ENCODE measurements at places on chromosomes 13 and 19.
A peak's percentile ranks its signal among the peaks of the same experiment; 100 is the strongest.

GRCh38 chr19:7483720-7484201 is 5.1 kb downstream of the PEX11G start:
- DNase-seq = no peak

- no peak for DNase-seq
Observed at GRCh38 chr13:37503287-37503686, 95.3 kb downstream of the POSTN start.

DNA sequence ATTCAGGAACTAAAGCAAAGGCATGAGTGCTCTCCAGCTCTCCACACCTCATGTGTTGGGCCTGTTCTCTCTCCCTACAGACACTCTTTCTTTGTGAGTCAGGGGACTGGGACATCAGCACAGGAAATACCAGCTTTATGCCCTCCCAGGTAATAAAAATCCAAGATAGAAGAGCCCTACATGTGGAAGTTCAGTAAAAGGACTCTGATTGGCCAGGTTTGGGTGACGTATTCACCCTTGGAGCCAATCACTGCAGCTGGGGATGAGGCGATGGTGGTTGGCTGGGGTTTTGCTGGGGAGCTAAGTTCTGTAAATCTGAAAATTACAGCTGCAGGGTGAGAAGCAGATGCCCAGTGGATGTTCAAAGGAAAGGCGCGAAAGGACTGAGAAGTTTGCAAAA is 32.5 kb downstream of the CCDC70 start:
- no peak for DNase-seq

DNA sequence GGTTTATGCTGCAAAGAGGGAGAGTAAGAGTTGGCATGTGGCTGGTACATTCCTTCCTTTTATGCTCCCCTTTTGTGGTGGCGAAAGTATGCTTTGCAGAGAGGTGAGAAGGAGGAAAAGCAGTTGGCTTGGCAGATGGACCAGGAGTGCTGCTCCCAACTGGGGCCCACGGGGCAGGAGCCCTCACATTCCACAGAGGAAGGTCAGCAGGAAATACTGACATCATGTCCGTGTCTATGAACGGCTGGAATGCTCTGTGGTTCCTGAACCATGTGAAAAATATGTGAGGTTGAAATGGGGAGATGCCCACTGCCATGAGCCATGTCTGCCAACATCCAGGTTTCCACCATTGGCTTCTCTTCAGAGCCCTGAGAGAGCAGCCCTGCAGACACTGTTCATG is 33.3 kb upstream of the GAS6 start:
- DNase-seq = peak; percentile 99

GRCh38 chr13:32553720-32554119 is 15.1 kb upstream of the N4BP2L2 start:
- no peak for DNase-seq

DNA sequence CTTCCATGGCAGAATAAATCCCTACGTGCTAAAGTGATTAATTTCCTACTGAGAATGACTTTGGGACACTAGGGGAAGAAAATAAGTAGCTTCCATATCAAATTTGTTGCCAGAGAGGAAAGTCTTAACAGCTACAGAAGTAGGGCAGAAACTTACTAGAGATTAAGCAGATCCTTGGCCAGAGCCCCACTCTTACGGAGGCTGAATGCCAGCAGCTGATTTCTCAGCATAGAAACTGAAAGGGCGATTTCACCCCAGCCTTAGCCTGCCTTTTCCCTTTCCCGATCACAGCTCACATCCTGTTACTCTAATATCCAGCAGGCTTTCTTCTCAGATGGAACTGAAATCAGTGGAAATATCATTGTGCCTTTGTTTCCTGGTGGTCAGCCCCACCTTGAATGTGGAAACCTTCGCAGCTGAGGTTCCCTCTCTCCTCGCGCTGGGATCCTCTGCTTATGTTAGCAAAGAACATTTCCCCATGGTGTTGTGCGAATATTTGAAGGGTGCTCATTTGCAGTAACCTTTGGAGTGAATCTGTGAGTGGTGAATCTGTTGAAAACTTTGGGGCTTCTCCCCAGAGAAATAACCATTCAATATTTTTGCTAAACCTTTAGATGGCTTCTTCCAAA is 8.4 kb downstream of the FAM124A start:
- DNase-seq = no peak

DNA sequence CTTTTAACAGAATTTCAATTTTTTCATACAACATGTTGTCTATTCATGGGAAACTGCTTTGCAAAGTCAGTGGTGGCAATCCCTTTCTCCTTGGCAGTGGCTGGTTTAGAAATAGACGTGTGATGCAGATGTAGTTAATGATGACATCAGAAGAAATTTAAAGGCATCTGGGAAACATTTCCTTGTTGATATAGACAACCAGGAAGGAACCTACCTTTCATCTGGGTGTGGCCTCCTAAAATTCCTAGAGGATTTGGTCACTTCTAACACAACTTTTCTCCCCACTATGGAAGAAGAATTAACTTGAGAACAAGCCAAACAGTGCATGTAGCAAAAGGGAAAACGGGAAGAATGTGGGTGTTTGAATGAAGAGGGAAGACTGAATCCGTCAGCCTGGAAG is 102.8 kb downstream of the EFNB2 start:
- DNase-seq = peak; percentile 25

GRCh38 chr19:15198951-15199660 is 1.7 kb downstream of the NOTCH3 start:
- no peak for DNase-seq

- DNase-seq = no peak
Observed at GRCh38 chr19:18422530-18423191, 3.5 kb downstream of the SSBP4 start.

DNA sequence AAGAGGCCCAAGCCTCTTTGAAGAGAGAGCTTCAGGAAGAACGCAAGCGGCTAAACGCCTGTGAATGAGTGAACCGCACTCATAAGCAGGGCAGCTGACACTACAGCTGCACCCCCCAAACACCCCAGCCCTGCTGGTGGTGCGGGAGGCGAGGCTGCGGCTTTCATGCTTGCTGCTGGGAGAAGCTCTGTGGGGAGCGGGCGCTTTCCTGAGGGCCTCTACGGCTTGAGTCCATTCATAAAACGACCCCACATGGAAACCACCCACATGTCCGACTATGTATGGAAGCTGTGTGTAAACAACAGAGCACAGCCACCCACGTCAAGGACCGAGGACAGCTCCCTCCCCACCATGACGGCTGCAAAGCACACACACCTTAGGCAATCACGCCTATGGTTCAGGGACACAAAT is 5.5 kb downstream of the AP3D1 start:
- no peak for DNase-seq

DNA sequence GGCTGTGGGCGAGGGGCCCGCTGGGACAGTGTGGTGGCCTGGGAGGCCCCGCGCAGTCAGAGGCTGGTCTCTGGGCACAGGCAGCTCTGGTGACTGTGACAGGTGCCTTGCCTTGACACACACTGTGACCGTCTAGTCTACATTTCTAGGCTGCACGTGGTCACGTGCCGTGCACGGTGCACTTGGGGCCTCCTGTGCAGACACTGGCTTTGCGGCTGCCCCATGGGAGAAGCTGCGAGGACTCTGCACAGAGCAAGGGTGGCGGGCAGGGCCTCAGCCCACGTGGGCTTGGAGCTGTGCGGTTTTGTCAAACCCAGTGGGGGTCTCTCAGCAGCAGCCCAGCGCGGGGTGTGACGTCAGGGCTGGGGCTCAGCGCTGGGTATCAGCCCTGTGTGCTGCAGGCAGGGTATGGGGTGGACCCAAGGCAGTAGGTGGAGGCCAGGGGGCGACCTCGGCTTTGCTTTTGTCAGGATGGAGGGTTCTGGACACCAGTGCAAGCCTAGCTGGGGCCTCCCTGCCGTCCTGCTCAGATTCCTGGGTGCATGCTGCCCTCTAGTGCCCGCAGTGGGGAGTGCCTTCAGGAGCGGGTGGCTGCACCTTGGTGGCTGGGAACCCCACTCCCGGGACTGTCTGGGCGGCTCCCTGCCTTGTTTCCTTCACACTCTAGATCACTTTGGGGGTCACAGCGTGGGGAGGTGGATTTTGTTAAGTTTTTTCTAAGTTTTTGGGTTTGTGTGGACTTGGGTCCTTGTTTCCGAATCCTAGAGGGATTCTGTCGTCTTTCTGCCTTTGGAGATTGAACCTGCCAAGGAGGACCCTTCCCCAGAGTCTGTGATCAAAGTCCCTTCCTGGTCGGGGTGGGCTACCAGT is 62.6 kb downstream of the KDM4B start:
- peak; percentile 85 for DNase-seq

DNA sequence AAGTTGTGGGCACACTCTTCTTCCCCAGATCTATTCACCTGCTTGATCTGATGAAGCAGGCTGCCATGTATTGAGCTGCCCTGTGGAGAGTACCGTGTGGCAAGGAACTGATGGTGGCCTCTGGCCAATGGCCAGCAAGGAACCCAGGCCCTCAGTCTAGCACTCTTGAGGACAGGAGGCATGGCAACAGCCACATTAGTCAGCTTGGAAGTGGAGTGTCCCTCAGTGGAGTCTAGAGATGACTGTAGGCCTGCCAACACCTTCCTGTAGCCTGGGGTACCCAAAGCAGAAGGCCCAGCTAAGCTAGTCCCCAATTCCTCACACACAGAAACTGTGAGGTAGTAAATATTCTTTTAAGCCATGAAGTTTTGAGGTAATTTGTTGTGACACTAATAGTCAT is 412.5 kb downstream of the DACH1 start:
- no peak for DNase-seq

- DNase-seq = peak; percentile 57
Observed at GRCh38 chr19:19445911-19446361, 40.5 kb downstream of the GATAD2A start.

DNA sequence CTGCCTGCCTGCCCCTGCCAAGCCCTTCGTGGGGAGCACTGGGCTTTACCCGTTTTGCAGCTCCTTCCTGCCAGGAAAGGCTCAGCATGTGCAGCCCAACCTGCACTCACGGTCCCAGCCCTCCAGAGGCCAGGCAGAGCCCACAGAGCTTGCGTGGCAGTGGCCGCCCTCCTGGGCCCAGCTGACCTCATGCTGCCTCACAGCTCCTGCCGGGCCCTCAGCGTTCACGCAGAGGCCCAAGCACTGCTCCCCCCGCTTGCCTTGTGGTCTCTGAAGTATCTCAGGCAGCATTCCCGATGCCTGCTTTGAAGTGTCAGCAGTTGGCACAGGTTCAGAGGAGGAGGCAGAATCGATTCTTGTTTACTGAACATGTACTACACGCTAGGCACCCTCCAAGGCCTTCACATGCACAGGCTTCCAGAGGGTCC is 32.5 kb downstream of the CAPN12 start:
- peak; percentile 97 for DNase-seq

GRCh38 chr19:46950526-46951170 is 69.0 kb upstream of the NPAS1 start:
- DNase-seq = no peak

GRCh38 chr13:34223984-34224383 is 406.0 kb downstream of the RFC3 start:
- DNase-seq = peak; percentile 6

DNA sequence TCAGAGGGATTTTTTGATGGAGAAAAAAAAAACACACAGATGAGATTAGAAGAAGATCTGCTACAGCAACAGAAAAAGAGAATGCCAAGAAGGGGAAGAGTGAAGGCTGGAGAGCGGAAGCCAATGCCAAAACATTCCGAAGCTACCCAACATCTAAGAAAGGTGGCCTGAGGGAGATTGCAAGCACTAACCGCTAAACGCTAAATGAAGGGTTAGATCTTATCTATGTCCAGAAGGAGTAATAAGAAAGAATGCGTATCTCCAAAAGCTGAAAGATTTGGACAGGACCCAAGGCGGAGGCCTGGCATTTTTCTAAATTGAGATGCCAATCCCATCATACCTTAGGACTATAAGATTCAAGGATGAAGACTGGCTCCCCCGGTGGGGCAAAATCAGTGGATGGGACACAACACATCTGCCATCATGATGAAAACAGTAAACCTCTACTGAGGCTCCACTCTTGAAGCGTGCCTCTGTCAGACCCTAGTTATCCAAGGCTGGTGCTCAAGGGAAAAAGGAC is 15.6 kb upstream of the HMGB1 start:
- no peak for DNase-seq

- no peak for DNase-seq
Observed at GRCh38 chr13:108082481-108082880, 132.9 kb downstream of the LIG4 start.

GRCh38 chr19:15293781-15294491 is 38.4 kb downstream of the BRD4 start:
- DNase-seq = no peak

- no peak for DNase-seq
Observed at GRCh38 chr13:48429886-48430285, 17.0 kb upstream of the LPAR6 start.

DNA sequence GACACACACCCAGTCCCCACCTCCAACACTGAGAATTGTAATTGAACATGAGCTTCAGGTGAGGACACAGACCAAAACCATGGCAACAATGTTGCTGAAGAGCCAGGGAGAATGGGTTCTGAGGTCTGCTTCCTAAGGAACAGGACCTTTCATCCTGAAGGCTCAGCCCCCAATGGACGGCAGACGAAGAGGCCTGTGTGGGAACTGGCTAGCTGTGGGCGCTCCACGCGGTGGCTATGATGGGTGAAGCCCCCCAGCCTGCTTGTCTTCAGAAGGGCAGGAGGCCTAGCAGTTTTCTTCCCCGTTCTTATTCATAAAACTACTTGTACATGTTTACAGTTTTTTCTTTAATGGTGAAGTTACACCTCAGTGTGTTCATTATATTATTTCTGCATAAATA is 136.1 kb upstream of the SPACA7 start:
- DNase-seq = no peak

DNA sequence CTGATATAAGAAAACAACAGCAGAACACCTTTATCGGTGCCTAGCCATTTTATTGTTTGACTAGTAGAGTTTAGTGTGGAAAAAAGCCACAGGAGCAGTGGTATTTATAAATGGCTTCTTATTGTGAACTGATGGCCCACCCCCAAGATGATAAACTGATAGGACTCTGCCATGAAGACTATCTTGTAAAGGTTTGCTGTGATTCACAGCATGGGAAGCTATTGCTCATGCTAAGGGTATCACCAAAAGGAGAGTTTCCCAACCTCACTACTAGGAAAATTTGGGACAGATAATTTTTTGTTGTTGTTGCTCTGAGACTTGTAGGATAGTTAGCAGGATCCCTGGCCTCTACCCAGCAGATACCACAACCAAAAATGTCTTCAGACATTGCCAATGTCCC is 12.0 kb upstream of the SLC7A1 start:
- peak; percentile 51 for DNase-seq

DNA sequence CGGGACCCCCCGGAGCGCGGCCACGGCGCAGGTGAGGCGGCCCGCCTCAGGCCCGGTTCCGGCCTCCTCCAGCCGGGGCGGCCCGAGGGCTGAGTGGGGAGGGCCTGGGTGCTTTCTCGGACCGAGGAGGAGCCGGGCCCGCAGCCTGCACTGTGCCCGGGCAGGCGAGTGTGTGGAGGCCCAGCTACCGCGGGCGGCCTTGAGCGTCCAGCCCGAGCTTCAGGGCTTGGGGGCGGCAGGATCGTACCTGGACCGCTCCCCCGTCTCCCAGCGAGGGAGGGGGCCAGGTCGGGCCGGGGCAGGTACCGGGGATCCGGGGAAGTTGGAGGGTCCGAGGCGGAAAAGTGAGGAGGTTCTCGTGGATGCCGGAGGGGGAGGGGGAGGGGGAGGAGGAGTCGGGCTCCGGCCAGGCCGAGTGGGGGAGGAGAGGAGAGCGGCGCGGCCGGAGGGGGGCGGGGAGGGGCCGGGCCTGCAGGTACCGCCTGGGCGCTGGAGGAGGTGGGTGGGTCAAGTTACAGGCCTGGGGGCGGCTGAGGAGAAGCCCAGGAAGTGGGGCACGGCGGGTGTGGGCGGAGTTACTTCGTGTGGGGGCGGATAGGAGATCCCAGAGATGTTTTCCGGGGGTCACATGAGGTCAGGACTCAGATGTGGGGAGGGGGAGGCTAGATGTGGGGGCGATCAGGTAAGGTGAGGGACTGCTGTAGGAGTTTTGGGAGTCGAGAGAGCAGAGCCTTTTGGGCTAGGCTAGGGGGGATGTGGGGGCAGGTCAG is 545 bp downstream of the NACC1 start:
- DNase-seq = peak; percentile 71

GRCh38 chr19:40990972-40991381 is at the start of gene CYP2B6:
TSS of gene CYP2B6 (plus strand) at chr19:40991282. CDS start at chr19:40991306, 24 bp downstream.
- DNase-seq = no peak

All from ELR (cell line).